ENCODE measurements at places on chromosomes 5 and 9. TPM values are rescaled to one million over a fixed set of nuclear protein-coding genes. Genes with fewer than 3 reads are reported as not detected.

DNA sequence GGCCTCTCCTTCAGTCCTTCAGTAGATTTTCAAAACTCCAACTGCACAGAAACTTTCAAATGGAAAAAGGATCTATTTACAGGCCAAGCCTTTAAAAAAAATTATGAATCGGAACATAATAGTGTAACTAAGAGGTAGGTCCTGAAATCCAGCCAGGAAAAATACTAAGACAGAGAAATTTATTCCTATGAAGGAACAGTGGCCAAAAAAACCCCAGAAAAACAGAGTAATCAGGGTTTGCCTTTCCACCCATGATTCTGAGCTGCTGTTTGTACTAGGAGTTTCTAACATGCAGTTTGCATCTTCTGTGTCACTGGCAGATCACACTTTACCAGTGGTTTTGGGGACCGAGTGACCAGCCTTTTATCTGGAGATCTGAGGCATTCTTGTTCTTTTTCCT lies 93.1 kb upstream of the TMED7 start:
- no peak for DNase-seq

GRCh38 chr9:135512241-135512603 lies 9.0 kb upstream of the LCN1 start:
- no peak for DNase-seq

DNA sequence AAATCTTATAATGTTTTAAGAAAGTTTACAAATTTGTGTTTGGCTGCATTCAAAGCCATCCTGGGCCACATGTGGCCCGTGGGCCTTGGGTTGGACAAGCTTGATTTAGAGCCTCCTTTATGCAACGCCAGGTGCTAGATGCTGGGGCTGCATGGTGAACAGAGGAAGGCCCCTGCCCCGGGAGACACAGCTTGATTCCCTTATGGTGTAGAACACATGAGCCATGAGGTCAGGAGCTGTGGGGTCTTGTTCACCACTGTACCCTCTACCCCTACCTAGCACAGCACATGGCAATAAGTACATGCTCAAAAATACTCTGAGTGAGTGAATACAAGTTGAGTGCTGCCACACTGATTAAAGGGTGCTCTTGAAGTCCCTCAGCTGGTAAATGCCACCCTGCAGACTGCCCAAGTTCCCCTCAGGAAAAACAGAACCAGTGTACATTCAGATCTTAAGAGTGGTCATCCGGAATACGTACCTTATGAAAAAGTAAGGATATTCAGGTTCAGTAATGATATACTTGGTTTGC lies 71.9 kb downstream of the ARRDC3 start:
- no peak for DNase-seq

DNA sequence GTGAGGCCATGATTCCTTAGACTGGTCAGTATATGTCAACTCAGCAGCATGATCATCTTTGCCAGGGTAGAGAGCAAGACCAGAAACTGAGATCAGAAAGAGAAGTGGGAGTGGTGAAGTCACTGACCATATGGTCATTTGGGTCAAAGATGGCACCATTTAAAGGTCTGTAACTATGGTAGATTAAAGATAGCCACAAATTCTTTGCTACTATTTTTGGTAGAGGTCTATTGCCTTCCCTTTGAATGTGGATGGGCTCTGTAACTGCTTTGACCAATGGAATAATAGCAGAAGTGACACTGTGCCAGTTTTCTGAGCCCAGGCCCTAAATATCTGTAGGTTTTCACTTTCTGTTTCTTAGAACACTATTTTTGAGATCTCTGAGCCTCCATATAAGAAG lies 117.6 kb downstream of the PCSK1 start:
- DNase-seq = no peak

MYOZ3 gene
- 10.0 TPM for total RNA-seq

DNA sequence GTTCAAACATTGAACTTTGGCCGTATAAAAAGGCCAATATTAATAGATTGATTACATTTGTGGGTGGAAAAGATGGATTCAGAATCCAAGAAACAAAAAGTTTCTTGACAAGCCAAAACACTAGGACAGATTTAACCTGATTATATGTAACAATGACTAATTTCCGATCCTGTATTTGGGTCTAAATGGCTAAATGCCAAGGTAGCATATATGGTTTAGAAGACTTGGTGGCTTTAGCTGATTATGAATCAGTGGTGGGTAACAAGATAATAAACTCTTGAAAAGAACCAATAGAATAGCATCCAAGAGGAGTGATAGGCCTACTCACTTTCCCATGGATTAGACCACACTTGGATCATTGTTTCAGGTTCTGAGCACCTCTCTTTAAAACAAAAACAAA lies 21.8 kb upstream of the ANP32B start:
- no peak for DNase-seq

- no peak for DNase-seq
These were observed 27.2 kb downstream of the CSF2 start for GRCh38 chr5:132100672-132101261.

BSPRY gene
- total RNA-seq = 1.7 TPM

- DNase-seq = no peak
These were observed 3.8 kb upstream of the COL27A1 start for GRCh38 chr9:114151426-114151956.

- DNase-seq = no peak
These were observed 145.8 kb downstream of the BARX1 start for GRCh38 chr9:93809204-93809940.

- no peak for DNase-seq
These were observed 6.5 kb downstream of the PAEP start for GRCh38 chr9:135568026-135568425.

DNA sequence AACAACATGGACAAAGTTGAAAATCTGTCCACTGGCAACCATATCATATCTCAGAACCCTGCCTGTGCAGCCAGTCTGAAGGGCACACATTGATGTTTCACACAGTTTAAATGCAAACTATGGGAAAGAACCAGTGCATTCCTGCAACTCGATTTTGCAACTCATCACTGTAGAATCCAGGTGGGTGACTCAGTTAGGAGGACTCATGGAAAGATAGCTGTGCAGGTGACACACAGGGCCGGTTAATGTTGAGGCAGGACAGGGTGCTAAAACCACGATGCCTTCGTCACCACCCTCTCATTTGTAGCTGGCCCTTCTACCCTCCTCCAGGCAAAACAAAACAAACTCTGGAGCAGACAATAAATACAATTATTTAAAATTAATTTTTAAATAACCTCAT lies 62.8 kb downstream of the TLE1 start:
- no peak for DNase-seq

ANP32B gene
- 69.0 TPM for total RNA-seq

- DNase-seq = no peak
These were observed 264.8 kb upstream of the KIF2A start for GRCh38 chr5:62041156-62041756.

GRCh38 chr5:85931220-85931619 lies 686.5 kb upstream of the COX7C start:
- DNase-seq = no peak

- DNase-seq = no peak
These were observed 3.6 kb upstream of the LCP2 start for GRCh38 chr5:170301149-170301548.

DNA sequence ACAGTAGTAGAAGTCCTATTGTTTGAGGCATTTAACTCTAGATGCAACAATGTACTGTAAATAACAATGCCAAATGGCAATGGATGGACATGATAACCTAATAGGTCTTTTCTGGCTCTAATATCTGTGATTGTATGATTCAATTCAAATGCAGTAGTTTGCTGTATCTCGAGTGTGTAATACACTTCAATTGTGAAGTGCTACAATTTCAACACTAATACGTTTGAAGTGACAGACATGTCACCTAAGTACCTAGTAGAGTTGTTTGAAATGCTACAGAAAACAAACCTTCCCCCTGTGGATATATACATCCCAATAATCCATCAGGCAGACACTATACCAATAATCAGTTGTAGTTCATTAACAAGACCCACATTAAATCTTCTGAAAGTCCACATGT lies 305.9 kb upstream of the ITGA1 start:
- no peak for DNase-seq

DNA sequence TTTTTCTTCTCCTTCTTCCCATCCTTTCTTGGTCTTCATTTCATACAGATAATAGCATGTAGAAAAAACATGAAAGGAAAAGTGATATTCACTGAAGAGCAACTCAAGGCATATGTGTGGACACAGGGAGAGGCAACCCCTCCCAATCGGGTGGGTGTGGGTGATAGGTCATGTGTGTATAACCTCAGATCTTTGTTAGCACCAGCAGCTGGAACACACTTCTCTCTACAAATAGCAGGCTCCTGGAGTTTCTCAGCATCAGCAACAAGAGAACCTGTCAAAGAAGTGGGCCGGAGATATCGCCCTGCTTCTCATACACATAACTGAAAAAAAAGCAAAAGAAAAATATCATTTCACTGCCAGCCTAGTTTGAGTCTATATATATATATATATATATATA lies 426.4 kb downstream of the DTWD2 start:
- no peak for DNase-seq

- DNase-seq = no peak
These were observed 6.3 kb downstream of the EDIL3 start for GRCh38 chr5:84378420-84378819.

GRCh38 chr9:110328763-110329162 lies 8.9 kb downstream of the TXNDC8 start:
- DNase-seq = no peak

DNA sequence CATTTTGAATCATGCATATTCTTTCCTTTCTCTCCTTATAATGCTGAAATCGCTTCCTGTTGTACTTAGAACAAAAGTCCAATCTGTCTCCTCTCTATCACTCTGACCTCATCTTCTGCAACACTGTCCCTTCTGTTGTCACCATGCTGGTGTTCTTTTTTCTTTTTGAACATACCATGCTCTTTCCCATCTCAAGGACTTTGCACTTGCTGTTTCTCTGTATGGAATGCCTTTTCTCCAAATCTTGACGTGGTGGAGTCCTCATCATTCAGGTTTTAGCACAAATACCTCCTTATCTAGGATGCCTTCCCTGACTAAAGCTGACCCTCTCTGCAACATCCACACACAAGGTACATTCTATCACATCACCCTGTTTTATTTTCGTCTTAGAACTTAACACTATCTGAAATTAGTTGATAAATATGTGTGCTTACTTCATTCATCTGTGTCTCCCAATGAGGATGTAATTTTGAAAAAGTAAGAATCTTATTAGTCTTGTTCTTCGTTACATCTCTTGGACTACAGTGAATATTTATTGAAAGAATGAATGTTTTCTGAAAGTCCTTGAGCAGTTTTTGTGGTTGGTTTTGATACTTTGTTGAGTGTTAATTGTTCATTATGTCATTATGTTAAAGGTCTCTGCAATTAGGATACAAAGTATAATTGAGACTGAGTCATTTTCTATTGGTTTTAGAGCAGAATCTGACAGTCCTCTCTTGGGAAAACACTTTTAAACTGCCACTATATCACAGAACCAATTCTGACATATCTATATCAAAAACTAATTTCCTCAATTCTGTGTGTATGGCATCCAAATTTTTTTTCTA lies 145.3 kb upstream of the RASA1 start:
- DNase-seq = no peak
